ENCODE measurements at places on chromosomes 4 and X.

- no peak for DNase-seq
Observed at GRCh38 chrX:111555406-111555958, 44.0 kb downstream of the SERTM2 start.

GRCh38 chr4:144714166-144714565 is 68.2 kb downstream of the HHIP start:
- no peak for DNase-seq

DNA sequence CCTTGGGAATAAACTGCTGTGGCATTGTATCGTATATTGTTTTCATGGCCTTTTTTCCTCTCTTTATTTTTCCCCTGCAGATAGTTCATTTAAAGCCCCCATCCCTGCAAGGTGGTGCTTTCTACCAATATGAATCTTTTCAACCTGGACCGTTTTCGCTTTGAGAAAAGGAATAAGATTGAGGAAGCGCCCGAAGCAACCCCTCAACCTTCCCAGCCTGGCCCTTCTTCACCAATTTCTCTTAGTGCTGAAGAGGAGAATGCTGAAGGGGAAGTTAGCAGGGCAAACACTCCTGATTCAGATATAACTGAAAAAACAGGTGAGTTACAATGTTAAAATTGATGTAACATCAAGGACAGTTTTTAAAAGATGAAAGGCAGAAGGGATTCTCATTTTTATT is 601 bp downstream of the SMARCAD1 start:
- no peak for DNase-seq

DNA sequence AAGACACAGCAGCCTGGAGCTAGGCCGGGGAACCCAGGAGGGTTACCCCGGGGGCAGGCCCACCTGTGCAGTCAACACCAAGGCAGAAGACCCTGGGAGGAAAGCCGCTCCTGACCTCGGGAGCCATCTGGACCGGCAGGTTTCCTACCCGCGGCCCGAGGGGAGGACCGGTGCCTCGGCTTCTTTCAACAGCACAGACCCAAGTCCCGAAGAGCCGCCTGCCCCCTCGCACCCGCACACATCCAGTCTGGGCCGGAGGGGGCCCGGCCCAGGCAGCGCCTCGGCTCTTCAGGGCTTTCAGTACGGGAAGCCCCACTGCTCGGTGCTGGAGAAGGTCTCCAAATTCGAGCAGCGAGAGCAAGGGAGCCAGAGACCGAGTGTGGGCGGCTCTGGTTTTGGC is 157.8 kb downstream of the SOWAHB start:
- no peak for DNase-seq

DNA sequence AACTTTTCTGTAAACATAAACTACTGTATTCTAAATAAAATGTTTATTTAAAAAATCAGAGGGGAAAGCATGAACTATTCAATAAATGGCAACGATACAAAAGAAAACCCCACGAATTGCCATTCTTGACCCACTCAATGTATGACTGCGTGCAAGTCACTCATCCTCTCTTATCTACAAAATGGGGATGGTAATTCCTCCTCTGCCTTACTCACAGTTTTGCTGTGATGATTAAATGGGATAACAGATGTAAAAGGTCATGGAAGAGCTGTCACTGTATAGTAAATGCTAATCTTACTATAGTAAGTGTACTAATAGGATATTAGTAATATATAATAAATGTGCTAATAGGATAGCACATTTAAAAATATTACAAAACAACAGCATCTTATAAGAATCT is 173.4 kb downstream of the SCFD2 start:
- no peak for DNase-seq

DNA sequence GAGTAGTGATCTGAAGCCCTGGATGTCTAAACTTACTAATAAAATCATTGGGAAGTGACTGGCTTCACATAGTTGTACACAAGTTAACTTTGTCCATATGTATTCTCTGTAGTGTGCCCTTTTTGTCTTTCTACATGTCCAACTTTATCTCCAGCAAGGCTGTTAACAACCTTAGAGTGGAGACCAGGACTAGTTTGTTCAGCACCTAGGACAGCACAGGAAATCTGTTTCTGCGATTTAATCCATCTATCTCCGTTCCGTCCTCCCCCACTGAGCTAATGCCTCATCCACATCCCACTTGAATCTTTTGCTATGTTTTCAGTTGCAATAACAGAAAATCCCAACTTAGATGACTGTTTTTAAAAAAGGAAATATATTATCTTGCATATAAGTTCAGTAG is 3.4 kb upstream of the ARR3 start:
- no peak for DNase-seq

All from hippocampal formation (tissue), 2 donors.